ENCODE measurements at places on chromosomes 2 and 18.

DNA sequence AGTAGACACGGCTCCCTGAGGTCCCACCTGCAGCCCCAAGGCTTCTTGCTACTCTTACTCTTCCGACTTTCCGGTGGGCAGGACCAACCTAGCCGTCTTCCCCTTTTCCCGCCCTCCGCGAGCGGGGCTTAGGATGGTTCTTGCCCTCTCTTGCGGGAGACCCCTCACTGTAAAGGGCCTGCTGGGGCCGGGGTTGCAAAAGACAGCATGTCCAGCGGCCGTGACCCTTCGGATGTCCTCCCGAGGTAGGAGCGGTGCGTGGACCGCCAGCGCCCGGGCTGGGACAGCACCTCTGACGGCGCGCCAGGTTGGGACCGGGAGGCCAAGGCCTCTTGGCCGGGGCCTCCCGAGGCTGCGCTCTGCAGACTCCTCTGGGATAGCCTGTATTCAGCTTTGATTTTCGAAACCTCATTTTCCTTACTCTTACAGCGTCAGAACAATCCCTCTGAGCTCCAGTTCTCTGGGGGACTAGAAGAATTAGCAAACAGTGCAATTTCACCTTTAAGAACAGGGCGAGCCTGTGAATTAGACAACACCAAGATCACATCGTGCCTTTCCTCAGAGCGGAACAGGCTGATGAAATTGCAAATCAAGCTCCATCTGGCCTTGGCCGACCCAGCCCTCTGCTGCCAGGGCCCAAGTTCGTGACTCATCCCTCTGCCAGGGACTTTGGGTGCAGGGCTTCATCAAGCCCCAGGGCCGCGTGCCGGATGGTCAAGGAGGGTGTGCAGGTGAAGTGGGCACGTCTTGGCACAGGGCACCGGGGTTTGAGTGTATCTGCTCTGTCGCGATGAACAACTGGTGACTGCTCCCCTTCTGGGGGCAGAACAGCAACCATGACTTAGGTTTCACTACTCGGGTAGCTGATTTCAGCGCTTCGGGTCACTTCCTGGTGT, 777 bp downstream of the MOCOS start:
- no peak for DNase-seq

GRCh38 chr2:213411582-213412289, 127.5 kb downstream of the SPAG16 start:
- no peak for DNase-seq

DNA sequence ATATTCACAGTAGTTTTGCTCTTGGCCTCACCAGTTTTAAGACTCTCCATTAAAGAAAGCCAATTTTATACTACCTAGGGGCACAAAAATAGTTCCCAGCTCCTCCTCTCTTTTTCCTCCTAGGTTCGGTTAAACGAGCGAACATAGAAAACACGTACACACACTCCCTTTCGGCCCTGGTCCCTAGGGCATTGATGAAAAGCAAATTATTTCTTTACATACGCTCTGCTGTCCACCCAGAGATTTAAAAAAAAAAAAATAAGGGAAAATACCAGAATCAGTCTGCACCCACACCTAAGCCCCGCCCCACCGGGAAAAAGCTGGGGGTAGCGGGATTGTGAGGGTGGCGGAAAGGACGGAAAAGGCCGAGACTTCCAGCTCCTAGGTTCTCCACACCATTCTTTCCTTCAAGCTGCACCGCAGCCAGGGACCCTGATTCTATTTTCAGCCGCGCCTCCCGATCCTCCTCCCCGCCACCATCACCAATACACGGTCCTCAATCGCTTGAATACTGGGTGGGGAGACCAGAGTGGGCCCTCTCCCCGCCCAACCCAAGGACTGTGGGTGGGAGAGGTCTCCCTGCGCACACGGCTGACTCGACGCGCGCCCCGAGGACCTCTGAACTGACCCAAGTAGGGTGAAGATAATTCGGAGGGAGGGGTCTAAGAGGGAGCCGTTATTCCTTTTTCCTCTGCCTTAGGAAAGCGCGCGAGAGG, 769 bp downstream of the ATF2 start:
- no peak for DNase-seq

DNA sequence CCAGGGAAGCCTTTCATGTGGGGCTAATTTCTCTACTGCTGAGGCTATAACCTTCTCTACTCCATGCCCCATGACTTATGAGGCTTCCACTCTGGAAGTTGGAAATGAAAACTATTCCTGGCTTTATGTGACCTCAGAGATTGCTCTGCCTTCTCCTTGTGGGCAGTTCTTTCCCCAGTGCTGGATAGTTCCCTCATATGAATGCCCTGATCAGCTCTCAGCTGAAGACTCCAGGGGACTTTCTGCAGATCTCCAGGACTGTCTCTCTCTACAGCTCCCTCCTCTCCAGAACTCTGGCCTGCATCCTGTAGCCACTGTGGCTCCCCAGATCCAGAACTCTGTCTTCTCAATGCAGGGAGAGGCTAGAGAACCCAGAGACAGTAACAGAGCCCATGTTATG, 235.1 kb downstream of the SEPTIN10 start:
- no peak for DNase-seq

GRCh38 chr2:144376926-144377325, 143.0 kb downstream of the ZEB2 start:
- DNase-seq, result no peak

GRCh38 chr18:70554854-70555445, 266.1 kb downstream of the SOCS6 start:
- no peak for DNase-seq

DNA sequence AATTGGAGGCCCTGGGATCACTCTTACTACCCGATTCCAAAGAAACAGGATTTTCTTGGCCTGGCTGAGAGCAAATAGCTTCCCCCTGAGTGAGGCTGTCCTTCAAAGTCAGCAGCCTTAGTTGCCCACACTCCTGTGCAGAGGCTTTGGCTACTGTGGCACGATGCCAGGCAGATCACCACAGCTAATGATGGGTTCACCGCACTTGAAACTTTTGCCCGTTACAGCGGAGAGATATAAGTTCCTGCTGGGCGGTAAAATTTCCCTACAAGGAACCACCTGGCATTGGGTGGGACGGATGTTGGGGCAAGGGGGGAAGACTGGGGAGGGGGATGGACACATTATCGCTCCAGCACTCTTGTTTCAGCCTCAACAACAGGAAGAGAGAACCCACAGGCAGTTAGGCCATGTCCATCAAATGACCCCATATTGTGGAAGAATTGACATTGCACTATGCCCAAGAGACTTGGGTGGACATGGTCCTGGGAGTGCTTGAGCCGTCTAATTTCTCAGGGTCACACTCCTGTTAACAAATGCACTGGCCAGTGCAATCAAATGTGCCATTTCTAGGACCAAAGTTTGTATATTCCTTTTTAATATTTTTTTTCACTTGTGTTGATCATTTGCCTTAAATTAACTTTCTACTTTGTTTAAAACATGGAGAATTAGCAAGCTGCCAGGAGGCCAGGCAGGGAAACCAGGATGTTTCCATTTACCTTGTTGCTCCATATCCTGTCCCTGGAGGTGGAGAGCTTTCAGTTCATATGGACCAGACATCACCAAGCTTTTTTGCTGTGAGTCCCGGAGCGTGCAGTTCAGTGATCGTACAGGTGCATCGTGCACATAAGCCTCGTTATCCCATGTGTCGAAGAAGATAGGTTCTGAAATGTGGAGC, 4.4 kb downstream of the IL1B start:
- no peak for DNase-seq

DNA sequence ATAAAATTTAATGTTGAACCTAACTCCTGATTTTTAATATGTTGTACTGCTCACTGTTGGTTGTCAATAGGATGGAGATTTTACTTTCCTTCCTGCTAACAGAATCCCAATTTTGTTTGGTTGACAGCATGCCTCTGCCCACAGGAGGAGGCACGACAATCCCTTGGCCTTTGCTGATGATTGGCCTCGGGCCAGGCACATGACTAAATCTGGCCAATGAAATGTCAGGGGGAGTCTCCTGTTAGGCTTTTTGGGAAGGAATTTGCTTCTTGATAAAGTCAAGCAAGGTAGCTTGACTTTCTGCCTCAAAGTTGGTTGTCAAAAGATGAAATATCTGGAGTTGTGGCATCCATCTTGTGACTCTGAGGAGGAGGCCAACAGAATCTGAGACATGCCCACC, 6.8 kb upstream of the TGFA start:
- no peak for DNase-seq

GRCh38 chr2:178860551-178860950, 53.3 kb upstream of the TTN start:
- DNase-seq, result no peak

GRCh38 chr2:179107737-179108136, 57.8 kb upstream of the CCDC141 start:
- DNase-seq, result no peak

- DNase-seq, result no peak
Observed at GRCh38 chr2:99618579-99619097, 128.8 kb upstream of the REV1 start.

DNA sequence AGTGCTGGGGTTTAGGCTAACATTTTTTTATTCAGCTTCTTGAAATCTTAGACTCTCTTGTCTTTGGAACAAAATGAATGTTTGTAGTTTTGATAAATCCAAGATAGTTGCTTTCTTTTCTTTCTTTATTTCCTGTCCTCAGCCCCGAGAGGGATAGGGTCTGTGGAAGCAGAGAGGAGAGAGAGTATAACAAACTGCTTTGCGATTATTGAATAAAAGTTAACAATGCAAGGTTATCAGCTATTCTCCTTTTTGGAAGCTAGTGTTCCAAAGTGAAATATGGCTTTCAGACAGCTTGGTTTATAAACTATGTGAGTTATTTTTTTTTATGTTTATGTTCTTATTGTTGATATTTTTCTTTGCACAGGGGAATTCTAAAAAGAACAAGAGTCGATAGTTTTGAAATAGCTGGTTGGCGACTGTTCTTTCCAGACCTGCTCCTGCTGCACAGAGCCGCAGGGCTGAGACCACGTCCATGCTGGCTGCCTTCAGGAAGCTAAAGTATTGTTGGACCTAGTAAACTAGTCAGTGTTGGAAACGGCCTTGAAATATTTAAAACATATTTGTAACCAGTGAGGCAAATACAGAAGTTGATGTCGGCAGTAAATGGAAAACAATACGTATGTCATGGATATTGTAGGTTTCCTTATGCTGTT, 15.5 kb upstream of the STON1 start:
- no peak for DNase-seq

DNA sequence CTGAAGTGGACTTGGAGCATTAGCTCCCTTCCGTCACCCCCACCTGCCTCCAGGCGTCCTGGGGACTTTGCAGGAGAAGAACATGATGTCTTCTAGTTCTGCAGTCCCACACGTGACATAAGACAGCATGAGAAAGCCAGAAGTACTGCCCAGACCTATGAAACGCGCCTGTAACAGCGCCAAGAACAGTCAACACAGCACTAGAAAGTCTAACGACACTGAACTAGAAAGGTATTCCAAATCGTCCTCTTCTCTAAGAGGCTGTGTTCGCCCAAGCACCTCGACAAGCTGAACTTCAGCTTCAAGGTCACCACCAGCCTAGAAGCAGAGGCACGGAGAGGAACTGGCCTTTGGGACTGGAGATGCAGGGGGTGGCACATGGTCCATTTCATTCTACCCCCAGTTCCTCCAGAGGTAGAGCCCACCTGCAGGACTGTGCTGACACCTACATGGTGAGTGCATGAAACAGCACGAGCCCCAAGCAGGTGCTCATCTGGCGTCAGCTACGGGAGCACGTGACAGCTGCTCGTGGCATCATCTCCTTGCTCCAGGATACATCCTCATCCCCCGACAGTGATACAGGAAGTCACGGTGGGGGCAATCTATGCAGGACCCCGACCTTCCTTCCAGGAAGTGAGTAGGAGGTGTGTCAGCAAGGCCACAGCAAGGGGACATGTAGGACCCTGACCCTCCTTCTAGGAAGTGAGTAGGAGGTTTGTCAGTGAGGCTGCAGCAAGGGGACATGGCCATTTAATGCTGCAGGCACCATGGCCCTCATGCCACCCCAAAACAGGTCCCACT, 3.7 kb downstream of the HDAC4 start:
- DNase-seq, result no peak

GRCh38 chr2:95730813-95731212, 139.0 kb downstream of the TRIM43 start:
- DNase-seq, result no peak

GRCh38 chr2:109459485-109459884, 154.3 kb downstream of the SEPTIN10 start:
- DNase-seq, result no peak

- DNase-seq, result no peak
Observed at GRCh38 chr2:65922794-65923193, 490.4 kb upstream of the SPRED2 start.

DNA sequence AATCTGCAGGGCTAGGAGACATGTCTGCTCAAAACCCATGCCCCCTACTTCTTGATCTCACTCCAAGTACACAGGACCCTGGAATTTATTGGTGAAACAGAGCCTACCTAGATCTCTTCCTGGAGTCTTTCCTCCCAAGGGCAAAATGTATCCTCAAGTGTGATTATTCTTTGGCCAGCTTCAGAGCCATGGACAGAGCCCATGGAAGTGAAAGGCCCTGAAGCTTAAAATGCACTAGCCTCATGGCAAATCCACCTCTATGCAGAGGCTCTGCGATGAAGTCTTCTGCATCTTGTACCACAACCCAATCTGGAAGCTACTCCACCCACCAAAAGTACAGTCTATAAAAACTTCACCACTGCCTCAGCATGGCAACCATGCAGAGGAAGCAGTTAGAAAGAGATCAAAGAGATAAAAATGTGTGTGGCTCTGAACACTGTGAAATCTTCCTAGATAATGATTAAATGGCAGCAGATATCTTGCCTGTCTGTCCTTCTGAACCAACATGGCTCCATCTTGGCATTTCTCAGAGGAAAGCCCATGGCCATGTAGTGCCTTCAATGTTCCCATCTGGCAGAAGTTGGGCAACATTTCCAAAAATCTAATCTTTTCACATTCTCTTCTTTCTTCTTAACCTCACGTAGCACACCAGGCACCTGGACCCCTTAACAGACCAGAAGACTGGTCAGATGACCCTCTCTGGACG, 142.9 kb upstream of the KLF7 start:
- no peak for DNase-seq

DNA sequence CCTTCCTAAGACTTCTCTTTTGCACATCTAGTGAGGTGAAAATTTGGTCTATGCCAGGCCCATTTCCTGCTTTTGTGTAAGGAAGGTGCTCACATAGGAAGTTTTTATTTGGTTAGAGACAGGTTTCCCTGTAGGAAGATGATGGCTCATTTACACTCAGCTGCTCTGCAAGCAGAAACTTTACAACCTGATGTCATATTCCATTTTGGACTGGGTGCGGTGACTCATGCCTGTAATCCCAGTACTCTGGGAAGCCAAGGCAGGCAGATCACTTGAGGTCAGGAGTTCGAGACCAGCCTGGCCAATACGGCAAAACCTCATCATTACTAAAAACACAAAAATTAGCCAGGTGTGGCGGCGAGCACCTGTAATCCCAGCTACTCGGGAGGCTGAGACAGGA, 35.8 kb downstream of the CASP10 start:
- DNase-seq, result no peak

DNA sequence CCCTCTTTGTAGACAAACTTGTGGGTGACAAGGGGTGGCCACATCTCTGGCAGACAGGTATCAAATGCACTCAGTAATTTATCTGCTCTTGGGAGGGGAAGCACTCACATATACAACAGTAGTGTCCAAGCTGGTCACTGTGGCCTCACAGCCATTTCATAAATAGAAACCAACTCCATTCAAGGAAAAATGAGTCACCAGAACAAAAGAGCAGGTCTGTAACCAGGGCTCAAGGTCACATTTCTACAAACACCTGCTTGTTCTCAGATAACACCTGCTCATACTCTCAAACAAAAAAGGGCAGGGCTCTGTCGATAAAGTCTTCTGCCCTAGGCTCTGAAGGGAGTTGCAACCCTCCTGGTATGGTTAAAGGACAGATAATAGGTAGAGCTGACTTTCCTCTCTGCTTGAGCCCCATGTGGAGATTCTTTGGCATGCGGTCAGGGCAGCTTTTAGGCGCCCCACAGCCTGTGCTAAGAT, 459.0 kb downstream of the BCL11A start:
- no peak for DNase-seq

Data from D721Med (cell line).